NCI-H446 (cell line): ENCODE measurements at places on chromosomes 4 and X.

DNA sequence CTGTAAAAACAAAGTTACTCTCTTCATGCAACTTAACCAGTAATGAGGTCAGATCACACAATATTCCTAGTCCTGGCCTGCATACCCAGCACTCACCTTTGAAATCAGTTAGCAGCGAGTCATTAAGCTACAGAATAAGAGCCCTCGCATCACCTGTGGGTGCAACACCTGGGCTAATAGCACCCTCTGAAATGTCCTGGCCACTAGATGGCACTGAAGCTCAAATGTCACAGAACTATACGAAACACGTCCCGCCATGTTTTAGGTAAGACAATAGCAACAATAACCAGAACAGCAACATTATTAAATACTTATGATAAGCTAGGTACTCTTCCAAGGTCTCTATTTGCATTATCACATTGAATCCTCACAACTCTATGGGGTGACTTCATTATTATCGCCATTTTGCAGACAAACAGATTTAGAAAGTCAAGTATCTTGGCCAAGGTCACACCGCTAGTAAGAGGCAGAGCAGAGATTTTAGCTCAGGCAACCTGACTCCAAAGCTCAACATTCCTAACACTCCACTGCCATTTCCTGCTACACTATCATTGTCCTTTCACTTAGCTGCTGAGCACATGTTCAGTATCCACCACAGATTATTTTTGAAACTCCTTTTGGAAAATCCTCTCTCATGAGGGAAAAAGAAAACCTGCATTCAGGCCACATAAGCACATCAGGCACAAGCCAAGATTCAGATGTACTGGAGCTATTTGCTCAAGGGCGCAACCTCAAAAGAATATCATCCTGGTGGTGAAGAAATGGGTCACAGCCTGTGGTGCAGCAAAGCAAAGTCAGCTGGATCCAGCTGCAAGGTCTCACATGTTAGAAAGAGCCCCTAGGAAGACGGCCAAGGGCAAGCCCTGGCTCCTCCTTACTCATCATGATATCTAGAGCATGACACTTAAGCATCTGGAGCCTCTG lies 59.5 kb upstream of the KDR start:
- DNase-seq, result no peak

GRCh38 chr4:168847771-168848502 lies 162.1 kb downstream of the CBR4 start:
- no peak for DNase-seq

GRCh38 chr4:147526272-147526654 lies 45.4 kb downstream of the EDNRA start:
- no peak for DNase-seq

DNA sequence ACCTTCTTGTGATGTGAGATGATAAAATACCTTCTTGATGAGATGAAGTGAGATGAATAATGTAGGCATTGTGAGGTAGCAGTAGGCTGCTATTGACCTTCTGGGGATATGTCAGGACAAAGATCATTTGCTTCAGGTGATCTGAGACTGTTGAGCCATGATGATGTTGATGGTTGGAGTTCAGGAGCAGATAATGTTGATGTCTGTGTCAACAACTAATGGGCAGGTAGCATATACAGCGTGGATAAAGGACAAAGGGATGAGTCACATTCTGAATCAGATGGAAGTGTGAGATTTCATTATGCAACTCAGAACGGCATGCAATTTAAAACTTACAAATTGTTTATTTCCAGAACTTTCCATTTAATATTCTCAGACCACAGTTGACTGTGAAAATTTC lies 57.3 kb downstream of the RAP1GDS1 start:
- no peak for DNase-seq

DNA sequence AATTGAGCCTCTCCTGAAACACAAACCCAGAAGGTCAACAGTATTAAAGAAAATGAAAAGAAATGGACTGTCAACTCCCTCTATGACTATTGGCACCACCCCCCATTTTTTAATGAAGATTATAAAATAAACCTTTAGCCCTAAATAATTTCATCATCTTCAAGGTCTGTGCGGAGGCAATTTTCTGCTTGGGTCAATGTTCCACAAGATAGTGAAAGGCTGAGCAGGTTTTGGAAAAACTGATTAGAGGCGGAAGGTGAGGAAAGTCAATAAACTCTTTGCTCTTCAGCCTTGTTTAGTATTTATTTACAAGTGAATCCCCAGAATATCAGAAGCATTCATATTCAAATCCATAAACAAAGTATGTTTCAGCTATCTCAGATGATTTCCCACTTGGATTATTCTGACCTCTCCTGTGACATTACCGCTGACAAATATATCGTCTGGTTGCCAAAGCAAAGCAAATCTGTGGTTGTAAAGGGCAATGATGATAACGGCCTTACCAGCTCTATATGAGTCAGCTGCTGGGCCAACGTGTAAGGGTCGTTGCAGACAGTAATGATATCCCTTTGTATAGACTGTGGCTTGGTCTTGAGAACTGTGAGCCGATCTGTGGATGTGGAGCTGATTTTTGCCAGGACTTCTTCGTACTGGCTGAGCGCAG lies 24.0 kb downstream of the RASGEF1B start:
- no peak for DNase-seq

DNA sequence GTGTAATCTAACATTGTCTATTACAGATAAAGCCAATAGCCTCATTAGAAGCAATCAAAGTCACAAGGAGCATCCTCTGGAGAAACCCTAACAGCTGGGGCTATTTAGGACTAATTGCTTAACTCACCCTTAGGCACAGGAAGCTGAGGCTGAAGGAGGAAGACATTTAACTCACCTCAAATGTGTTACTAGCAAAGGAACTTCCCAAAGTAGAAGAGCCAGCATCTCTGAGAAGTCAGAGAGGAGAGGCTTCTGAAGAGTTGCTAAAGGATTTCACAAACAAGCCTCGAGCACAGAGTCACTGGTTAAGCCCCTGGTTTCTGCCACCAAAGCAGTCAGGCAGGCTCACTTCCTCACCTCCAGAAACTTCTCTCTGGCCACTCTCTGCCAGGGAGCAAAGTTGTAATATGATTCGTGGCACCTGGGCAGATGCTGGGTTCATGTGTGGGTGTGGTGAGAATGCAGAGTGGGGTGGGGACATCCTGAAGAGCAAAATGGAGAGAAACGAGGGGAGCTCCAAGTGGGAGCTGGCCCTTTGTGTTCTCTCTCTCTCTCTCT lies 201.3 kb downstream of the HS6ST2 start:
- DNase-seq, result no peak

- DNase-seq, result no peak
Measured at GRCh38 chr4:83010111-83010521, 507 bp downstream of the LIN54 start.

DNA sequence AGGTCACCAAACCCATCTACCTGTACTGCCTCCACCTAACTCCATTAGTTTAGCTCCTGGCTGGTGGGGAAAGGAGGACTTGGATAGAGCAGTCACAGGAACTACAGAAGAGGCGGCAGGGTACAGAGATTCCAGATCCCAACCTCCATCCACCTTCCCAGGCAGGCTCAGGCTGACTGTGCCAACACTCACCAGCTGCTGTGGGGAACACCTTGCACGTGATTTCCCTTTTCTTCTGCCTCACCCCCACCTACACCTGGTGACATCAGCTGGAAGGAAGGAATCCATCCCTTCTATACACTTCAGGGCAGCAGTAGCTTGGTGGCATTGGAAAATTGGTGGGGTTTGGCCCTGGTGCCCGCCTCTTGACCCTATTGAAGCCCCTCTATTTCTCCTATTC lies 41.5 kb downstream of the EFNB1 start:
- DNase-seq, result no peak

DNA sequence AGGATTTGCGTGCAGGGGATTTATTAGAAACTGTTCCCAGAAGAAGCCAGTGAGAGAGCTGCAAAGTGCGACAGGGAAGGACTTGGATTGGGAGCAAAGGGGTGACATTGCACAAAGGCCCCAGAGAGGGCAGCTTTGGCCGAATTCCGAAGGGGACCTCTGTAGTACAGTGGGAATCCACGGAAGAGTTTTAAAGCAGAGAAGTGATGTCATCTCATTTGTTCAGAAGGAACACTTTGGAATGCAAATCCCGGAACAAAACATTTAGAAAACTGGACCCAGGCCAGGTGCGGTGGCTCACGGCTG lies 71.7 kb downstream of the FAM184B start:
- no peak for DNase-seq

DNA sequence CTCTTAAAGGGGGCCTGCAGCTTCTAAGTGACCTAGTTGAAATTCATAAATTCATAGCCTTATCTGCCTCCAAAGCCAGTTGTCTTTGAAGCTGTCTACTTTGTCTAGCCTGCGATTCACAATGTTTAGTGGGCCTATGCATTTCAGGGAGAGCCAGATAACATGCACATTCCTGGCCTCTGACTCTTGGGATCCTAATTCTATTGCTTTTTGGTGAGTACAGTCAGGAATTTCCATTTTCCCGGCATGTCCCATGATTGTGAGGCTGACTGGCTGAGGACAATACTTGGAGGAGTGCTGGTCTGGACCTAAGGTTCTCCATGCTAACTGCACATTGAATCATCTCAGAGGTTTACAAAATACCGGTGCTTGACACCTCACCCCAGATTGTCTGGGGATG lies 155.0 kb downstream of the MSL3 start:
- DNase-seq, result no peak

DNA sequence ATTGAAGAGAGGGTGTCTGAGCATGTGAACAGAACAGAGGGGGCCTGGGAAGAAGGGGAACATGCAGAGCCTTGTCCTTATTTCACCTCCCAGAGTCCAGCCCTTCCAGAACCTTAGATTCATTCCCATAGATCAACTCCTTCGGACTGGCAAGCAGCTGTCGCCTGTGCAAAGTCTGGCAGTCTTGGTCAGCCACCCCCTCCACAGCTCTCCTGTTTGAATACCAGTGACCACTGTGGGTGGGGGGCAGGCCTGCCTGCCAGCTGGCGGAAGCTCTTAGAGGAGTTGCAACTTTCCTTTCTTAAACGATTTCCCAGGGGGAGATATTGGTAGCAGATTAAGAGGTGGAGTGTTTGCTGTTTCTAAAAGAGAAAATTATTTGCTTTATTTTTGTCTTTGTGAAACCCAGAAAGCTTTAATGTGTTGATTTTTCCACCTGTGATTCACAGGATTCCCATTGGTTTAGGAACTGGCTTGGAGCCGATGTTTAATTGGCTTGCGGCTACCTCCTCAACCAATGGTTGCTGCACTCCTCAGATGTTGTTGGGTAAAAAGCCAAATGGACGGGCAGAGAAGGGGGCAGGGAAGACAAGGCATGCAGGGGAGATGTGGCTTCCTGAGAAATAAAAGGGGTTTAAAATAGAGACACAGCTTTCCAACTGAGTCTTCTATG lies 62.2 kb upstream of the PRPS1 start:
- peak; percentile 46 for DNase-seq

DNA sequence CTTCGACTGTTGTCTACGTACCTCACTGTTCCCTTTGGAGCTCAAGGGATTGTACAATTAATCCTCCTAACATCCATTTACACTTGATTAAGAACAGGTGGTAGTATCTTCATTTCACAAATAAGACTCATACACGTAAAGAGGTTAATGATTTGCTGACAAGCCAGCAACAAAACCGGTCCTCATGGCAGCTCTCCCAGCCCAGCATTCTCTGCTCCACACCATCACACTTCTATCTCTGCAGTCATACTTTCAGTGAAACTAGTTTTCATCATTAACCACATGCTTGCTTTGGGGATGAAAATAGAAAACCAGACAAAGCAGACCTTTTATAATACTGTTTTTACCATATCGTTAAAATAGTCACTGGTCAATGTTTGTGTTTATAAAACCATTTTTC lies 28.7 kb upstream of the CASK start:
- DNase-seq, result no peak

GRCh38 chrX:112450810-112451209 lies 228.9 kb downstream of the LHFPL1 start:
- DNase-seq, result no peak

- DNase-seq, result no peak
Measured at GRCh38 chr4:78781924-78782323, 5.8 kb downstream of the BMP2K start.

DNA sequence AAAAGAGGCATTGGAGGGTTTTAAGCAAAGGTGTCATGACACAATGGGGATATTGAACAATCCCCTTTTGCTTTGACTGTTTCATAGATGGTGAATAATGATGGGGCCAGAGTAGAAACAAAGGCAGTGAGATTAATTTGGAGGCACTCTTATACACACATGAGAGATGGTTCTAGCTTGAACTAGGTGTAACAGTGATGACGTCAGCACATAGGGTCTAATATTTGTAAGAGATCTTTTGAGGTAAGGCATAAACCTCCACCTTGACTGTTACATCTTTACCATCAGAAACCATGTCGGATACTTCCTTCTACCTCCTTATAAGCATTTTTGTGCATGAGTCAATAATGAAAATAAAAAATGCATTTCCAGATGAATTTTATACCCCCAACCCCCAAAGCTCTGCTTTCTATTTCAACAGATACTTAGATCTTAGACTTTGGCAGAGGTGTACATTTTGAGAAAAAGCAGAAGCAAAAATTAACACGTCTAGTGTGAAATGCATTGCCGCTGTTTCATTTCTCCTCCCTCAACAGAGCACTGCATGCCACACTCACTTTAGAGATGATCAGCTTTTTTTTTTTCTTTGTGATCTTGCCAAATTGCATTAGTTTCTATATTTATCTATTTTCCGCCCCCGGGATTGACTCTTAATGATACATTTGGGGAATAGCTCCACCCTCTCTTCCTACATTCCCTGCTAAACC lies 87.2 kb downstream of the HS3ST1 start:
- DNase-seq, result no peak

- DNase-seq, result no peak
Measured at GRCh38 chr4:15992167-15992485, 29.2 kb upstream of the FGFBP2 start.

GRCh38 chr4:2231082-2231481 lies 10.8 kb downstream of the HAUS3 start:
- DNase-seq, result no peak

DNA sequence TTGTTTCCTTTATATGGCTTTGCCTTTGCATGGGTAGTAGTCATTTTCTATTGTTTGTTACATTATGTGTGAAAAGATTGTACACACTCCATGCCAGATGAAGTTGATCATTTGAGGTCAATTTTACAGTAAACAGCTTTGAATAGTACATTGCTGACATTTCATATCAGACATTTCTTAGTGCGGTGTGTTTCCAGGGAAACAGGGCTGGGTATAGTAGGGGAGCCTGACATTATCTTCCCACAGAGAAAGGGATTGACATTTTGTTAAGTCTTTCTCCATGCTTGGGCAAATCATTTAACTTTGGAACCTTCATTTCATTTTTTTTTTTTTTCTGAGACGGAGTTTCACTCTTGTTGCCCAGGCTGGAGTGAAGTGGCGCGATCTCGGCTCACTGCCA lies 5.0 kb downstream of the FUNDC2 start:
- no peak for DNase-seq
